ENCODE measurements at places on chromosomes 11 and 22.

DNA sequence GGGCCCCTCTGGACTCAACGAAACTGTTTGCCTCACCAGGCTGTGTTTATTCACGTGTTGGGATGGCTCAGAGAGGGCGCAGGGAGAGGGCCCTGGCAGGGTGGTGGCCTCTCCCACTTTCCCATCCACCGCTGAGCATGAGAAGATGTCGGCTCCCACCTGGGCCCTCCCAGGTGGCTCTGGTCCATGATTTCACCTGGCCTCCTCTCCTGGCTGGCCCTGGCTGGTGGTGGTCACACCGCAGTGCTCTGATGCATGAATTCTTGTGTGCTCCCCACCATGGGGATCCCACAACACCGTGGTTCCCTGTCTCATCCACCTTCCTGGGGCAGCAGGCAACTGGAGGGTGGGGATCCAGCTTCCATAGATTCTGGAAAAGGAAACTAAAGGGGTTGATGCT is 13.4 kb downstream of the RTL6 start:
- DNase-seq, result no peak

DNA sequence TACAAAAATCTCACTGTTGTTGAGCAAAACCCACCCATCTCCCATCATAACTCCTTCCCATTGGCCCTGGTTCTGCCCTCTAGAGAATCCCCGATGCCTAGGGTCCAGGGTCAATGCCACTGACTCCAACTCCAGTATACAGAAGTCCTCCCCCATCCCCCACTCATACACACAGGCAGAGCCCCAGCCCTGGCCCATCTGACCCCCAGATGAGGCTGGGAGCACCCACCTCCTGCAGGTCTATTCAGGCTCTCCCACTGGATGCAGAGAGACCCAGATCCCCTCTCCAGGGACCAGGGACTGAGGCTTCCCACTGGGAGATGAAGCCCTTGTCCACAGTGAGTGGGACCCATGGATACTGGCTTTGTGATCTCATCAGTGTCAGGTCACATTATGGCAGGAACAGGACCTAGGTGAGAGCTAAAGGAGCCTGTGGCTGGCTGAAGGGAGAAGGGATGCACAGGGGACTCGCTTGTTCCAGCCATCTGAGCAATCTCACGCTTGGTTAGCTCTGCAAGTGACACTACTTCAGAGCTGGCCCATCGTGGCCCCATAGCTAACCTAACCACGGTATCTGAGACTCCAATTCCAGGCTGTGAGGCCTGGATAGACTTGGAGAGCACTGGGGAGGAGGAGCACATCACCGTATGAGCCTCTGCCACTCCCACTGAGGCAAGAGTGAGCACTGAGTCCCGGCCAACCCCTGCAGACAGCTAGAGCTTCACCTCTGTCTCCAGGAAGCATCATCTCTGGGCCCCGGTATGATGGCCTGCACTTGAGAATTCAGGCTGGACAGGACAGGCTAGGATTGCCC is 35.7 kb downstream of the TRIM29 start:
- no peak for DNase-seq

- DNase-seq, result no peak
These were observed 911 bp downstream of the A4GALT start for GRCh38 chr22:42719656-42720262.

- no peak for DNase-seq
These were observed 1171.3 kb downstream of the LRRC4C start for GRCh38 chr11:40287916-40288803.

DNA sequence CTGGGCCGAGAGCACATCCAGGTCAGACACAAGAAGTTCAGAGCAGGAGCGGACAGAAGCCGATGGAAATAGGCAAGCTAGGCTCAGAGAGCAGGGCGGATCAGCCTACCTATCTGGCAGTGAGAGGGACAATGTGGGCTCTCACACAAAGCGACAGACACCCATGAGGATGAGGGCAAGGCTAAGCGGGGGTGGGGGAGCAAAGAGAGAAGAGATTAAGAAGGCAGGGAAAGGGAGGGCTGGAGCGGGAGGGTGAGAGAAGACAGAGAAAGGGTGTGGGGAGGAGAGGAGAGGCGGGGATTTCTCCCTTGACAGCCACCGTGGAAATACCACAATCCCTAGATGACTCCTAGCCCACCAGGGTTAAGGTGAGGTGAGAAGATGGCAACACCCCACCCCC is 57.9 kb downstream of the BUD13 start:
- DNase-seq, result no peak

DNA sequence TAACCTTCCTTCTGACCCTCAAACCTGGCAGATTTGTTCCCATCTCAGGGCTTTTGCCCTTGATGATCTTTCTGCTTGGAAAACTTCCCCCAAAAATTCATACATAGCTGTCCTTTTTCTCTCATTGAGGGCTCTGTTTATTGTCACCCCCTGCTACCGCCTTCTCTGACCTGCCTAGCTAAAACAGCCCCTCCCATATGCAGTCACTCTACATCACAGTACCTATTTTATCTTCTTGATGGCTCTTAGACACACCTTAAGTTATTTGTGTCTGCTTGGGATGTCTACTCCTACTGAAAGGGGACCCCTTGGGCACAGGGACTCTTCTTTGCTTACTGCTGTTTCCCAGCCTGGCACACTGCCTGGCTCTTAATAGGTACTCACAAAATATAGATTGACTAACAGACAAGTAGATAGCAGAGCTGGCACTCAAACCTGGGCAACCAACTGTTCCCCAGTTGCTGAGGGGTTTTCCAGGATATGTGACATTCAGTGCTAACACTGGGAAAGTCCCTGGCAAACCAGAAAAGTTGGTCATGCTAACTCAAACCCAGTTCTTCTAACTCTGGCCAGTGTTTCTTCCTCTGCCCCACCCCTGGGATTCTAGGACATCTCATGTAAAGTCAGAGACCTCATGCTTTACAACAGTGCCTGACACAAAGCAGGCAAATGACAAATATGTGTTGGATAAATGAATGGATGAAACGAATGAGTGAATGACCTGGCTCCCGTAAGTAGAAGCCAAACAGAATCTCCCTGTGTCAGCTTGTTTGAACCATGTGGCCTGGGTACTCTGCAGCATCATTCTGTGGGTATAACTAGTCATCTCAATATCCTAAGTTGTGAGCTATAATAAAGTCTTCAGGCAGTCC is 19.8 kb upstream of the FJX1 start:
- DNase-seq, result peak; percentile 40

DNA sequence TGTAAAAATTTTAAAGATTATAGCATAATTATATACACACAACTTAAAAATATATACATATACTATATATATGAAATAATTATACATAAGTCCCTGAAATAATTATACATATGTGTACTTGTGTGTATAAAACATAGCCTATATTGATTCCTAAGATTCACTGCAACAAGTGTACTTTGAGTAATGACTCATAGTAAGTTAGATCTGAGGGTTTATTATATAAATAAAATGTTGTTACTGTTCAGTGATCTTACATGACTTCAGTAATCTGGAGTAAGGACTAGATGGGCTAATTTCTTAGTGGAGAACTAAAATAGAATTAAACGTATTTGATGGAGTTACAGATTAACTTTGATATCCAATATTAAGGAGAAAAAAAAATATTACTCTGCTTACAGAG is 350.5 kb downstream of the CNTN5 start:
- no peak for DNase-seq

DNA sequence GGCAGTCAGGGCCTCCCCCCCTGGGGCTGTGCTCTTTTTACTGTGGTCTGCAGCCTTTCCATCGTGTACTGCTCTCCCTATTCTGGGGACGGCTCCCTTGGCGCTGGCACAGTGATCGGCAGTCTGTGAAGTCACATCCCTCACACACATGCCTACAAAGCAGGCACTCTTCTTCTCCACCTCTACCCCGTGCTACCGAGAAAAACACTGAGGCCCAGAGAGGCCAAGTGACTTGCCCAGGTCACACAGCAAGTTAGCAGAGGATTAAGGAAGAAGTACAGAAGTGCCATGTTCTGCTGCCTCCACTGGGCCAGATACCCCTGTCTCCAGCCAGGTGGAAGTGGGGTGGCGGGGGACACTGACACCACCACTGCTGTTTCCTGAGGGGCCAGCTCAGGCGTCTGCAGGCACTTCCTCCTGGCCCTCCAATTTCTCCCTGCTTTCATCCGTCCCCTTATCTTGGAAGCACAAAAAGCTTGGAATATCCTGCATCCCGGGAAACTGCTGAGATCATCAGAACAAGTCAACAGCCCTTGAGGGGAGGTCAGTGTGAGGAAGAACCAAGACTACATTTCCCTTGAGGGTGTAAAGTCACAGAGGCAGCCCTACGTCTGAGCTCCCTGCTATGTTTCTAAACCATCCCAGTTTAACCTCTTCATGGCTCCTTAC is 30.2 kb upstream of the KLHL35 start:
- no peak for DNase-seq

- DNase-seq, result no peak
These were observed 11.8 kb downstream of the MB start for GRCh38 chr22:35605369-35605680.

DNA sequence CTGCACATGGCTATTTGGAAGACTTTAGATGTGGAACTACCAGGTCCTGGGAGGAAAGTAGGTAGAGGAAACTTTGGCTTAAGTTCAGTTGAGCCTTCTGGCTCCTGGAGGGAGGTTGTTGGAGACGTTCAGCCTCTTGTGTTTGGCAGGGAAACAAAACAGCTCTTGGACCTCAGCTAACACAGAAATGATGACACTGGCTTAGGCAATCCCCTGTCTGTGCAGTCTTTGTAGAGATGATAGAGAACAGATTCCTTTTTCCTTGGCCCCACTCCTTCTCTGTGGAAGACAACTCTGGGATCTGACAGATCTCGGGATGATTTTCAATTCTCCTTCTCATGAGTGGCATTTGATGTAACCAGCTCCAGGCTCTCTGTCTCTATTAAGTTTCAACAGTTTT is 428.5 kb downstream of the TMEM135 start:
- no peak for DNase-seq

- DNase-seq, result no peak
These were observed 138.4 kb upstream of the CADM1 start for GRCh38 chr11:115642660-115643059.

- DNase-seq, result no peak
These were observed 9.2 kb downstream of the OR51F2 start for GRCh38 chr11:4830346-4830745.

GRCh38 chr22:42376711-42377554 is 55.3 kb downstream of the NFAM1 start:
- DNase-seq, result no peak

DNA sequence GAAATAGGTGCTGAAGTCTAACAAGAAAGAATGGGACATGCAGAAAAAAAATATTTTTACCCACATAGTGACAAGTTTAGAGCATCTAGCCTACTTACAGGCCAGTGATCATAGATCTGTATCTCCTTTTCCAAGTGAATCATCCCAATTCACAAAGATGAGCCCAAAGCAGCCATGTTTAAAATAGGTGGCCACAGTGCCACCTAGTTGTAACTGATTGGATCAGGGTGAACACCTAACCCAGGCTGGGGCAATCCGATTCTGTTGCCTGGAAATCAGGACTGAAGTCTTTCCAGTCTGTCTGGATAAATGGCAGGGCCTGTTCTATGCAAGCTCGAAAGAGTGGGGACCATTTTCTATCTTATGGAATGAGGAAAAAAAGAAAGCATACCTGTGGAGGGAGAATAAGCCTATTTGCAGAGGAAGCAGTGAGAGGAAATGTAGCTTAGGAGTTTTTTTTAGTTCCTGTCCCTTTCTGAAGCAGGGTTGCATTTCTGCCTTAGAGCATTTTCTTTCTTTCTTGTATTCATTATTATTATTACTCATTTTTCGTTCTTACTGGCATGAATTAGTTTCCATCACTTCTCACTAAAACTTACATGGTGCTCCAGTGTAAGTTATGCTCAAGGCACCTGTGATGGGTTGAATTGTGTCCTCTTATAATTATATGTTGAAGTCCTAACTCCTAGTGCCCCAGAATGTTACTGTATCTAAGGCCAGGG is 113.2 kb upstream of the RAG2 start:
- DNase-seq, result no peak

- peak; percentile 42 for DNase-seq
These were observed 78.7 kb downstream of the ENTHD1 start for GRCh38 chr22:39814899-39815298.

GRCh38 chr22:46590334-46590733 is 29.9 kb upstream of the GRAMD4 start:
- no peak for DNase-seq

- DNase-seq, result no peak
These were observed 31.9 kb downstream of the MAML2 start for GRCh38 chr11:96311120-96311568.

GRCh38 chr11:130464291-130464812 is 15.9 kb downstream of the ADAMTS15 start:
- DNase-seq, result no peak

- no peak for DNase-seq
These were observed 3.6 kb upstream of the CKAP5 start for GRCh38 chr11:46849631-46850030.

DNA sequence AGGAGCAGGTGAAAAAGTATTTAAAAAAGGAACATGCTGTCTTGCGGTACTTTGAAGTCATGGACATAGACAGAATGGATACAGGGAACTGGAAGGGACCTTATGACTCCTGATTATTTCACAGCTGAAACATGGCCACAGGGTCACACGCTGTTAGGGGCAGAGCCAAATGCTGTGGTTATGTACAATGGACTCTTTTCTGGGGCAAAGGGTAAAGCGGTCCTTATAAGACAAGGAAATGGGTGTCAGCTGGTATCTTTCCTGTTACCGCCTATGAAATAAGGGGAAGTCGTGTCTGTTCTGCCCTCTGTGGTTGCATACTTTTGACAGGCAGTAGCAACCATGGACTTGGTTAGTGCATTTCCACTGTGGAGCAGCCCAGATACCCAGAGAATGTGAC is 12.8 kb upstream of the ST14 start:
- DNase-seq, result peak; percentile 5

- DNase-seq, result no peak
These were observed 47.9 kb downstream of the KCNJ1 start for GRCh38 chr11:128819198-128819597.

DNA sequence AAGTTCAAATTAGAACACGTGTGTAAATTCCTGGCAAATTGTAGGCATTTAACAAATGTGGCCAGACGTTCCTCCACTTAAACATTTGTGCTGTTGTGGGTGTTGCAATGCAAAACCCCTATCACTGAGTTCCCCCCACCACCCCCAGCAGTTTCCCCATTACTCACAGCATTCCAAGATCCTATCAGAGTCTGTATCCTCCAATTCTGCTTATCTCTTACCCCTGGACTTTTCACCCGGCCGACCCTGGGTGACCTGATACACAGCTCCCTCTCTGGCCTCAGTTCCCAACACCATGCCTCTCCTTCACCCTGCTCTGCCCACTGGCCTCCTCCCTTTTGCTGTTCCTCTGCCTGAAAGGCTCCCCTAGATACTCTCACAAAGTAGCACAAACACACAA is 31.4 kb upstream of the AQP11 start:
- no peak for DNase-seq

DNA sequence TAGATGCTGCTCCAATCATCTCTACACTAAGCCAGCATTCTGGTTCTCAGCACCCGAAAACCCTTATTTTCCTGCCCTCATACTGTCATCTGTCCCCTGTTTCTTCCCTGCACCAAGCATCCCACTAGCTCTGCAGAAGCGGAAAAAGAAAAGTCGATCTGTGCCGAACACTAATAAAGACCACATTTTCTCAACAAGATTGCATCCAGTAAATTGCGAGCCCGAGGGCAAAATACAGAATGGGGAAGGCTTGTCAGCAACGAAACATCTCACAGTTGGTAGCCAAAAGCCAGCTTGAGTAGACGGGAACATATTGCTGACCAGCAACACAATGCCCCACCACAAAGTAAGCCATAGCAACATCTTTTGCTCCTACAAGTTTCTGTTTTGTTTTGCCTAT is 227.4 kb downstream of the CADM1 start:
- DNase-seq, result no peak

- DNase-seq, result peak; percentile 14
These were observed at the start of gene SPON1 for GRCh38 chr11:13962562-13963168. Gene SPON1, plus strand, starts transcription at chr11:13962723. Its CDS starts 182 bp downstream, at chr11:13962905.

Data from activated CD4-positive, alpha-beta T cell treated with anti-CD3 and anti-CD28 coated beads, Interleukin-2, Interleukin-6, amounts not matched to agents 100 ng/mL and 50 ng/mL, durations not matched to agents 16 hours and 8 hours (primary cell).